ENCODE measurements at places on chromosomes 6 and 20.

DNA sequence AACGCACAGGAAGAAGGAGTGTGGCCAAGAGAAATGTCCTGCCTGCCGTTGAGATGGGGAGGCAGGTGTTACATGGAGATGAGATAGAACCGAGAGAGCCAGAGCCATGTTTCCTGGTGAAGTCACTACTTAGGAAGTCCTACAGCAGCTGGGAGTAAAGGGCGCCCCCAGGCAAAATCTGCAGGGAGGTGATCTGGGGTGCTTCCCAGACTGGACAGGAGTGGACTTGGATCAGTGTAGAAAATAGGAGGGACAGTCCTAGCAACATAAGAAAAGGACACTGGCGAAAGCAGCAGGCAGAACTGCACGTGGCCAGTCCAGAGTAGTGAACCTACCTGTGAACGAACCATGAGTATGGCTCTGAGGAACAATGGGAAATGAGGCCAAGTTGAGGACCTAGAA, 85.3 kb downstream of the CD164 start:
- no peak for DNase-seq

DNA sequence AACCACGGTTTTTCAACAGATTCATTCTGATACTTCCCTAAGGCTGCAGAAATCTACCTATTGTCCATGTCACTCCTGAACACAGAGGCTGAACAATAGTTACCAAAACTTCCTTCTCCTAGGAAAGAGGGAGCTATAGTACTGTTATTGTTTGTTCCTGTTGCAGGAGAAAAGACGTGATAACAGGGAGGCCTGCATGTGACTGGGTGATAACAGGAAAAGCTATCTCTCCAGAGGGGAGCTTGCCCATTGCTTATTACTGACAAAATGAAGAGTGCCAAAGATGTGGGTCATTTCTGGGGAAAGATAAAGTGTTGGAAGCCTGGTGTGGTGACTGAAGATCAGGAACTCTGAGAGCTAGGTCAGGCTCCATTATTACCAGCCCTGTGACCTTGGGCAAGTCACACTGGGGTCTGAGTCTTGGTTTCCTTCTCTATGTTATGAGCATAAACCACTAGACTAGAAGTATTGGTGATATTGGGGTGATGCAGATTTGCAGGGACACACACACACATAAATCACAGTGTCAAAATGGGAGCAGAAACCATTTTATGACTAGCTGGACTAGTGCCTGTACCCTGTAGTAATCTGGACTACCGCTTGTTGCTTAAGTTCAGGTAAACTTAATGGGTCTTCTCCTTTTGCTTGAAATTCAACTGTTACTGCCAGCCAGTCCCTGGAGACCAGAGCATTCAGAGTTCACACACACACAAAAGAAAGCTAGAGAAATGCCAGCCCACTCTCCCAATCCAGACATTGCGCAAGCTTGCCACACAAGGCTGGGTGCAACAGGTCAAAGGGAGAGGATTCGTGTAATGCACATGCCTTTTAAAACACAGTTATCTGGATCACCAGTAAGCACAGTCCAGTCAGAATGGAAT, 136.0 kb upstream of the CNR1 start:
- no peak for DNase-seq

DNA sequence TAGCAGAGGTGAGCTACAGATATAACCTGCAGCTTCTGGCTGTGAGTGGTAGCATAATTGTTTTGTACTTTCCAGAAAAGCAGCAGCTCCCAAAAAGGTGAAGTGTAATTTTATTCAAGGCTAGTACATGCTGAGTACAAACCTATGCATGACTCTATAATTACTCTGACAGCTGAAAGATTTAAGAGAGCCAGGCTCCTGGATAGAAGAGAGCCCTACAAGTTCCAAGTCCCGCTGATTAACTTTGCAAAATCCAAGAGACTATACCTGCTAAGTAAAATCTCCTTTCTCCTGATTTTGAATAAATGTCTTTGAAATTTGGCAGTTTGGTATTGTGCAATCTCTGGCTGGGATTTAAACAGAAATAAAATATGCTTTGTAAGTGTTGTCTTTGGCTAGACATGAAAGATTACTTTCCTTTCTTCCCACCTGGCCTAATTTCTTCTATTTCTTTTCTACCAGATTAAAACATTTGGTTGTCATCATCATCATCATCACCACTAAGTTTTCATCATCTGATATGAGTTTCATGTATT, 79.5 kb downstream of the CTNNBL1 start:
- no peak for DNase-seq

DNA sequence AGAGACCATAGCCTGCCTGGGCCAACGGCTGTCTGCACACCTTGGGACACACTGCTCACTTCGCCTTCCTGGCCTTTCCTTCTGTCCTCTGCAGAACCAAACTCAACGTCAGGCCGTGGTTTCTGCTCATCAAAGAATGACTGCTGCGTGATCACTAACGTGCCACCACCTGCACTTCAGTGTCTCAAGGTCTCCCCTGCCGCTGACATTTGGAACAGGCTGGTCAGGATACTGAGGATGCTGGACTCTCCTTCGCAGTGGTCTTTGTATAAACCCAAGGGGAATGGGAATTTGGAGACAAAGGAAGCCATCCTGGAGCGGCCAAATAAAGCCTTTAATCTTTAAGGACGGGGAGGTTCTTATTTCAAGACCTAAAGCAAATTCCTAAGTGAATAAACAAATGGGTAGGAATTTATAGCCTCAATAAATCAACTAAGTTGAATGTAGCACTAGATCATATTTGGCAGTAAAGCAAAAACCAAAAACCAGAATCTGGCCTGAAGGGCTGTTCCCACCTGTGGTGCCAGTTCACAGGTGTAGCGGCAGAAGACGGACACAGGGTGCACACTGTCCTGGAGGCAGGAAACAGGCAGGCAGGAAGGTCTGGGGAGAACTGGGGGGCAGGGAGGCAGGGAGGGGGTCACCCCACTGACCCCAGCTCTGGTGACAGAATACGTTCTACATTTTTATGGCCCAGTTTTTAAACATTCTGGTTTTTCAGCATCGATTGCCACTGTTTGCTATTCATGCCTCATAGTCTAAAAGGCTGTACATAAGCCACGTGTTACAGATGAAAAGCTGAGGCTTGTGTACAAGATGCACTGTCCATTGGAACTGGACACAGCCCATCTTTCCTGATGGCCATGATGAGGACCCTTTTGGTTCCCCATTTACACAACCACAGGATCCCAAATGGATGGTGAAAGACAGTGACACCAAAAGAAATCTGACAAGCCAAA, 36.6 kb downstream of the ABHD12 start:
- DNase-seq, result peak; percentile 64

- DNase-seq, result no peak
These were observed 8.7 kb upstream of the ECT2L start for GRCh38 chr6:138787138-138787537.

DNA sequence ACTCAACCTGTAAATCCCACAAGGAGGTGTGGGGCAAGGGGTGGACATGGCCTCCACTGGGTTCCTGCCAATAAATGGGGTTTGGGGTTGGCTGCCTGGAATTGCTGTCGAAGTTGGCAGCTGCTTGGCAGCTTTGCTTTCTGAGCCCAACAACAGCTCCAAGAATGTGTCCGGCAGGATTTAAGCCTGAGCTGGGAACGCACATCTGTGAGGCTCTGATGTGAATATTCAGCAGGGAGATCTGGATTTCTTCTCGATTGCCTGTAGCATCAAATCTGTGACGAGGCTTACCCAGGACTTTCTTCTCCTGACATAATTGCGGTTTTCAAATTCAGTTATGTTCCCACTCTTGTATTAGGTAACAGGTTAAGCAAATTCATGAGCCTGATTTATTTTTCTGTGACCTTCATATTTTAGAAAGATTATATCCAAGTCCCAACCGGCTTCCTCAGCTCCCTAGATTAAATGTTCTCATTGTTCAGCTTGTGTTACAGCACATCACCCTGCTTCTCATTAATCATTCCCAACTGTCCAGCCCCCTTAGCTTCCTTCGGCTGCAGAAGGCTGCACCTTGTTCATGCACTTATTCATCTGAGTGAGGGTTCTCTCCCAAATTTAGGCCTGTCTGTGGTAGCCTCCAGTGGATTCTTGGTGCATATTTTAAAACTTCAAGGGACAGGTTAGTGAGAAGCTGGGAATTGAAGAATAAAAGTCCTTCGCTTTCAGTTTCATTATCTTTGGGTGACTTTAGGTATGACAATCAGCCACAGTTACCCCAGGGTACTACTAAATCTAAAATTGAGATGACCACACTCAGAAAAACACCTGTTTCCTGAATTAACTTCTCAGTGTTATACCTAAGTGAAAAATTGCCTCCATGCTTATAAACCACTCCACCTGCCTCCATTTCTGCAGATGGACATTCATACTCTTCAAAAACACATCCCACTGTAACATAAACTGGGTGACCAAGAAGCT, 310.0 kb downstream of the ESR1 start:
- DNase-seq, result no peak

GRCh38 chr20:46458866-46459750, 52.7 kb upstream of the ELMO2 start:
- peak; percentile 67 for DNase-seq

GRCh38 chr6:2899596-2899995, 3.5 kb downstream of the SERPINB9 start:
- DNase-seq, result no peak

DNA sequence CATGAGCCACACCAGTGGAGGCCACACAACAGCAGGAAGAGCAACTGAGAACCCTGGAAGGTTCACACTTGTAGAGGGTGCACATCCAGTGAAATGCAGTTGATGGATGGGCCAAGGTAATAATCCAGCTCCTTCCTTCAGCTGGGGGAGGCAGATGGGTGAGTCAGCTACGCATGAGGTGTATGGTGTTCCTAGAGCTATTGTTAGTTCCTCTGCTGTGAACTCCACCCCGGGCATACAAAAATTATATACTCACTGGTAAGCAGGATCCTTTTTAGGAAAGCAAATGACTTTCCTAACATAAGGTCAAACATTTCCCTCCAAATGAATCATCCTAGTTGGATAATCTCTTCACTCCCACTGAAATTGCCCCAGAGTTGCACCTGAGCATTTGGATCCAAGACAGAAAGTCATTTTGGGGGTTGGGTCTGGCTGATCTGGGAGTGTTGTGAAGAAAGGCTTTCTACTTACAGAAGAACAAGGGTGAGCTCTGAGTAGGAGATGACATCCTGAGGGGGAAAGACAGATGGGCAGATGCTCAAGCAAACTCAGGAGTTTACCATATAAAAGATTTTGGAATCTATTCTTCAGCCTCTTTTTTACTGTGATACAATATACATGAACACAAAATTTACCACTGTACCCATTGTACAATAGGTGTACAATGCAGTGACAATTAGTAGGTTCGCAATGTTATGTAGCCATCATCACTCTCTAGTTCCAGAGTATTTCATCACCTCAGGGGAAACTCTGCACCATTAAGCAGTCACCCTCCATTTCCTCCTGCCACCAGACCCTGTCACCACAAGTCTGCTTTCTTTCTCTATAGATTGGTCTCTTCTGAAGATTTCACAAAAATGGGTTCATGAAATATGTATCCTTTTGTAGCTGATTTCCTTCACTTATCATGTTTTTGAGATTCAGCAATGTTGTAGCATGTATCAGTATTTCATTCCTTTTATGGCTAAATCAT, 11.1 kb downstream of the HLA-F start:
- DNase-seq, result no peak

- no peak for DNase-seq
These were observed 50.7 kb downstream of the TRERF1 start for GRCh38 chr6:42400886-42401612.

DNA sequence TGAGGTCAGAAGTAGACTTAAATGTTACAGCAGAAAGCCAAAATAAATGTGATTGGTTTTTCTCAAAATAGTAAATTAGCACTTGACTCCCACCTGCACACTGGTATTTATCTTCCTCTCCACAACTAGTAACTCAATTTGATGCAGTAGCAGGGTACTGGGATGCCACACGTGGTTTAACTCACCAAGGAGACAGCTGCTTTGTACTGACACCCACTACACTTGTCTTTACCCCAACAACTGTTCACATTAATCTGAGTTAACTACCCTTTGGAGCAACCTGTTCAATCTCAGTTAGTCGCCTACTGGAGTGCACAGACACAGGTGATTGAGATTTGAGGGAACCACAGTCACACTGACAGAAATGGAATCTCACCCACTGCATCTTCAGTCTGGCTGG, 242.1 kb downstream of the PRKN start:
- no peak for DNase-seq

- no peak for DNase-seq
These were observed 33.8 kb upstream of the RNF8 start for GRCh38 chr6:37319856-37320480.

DNA sequence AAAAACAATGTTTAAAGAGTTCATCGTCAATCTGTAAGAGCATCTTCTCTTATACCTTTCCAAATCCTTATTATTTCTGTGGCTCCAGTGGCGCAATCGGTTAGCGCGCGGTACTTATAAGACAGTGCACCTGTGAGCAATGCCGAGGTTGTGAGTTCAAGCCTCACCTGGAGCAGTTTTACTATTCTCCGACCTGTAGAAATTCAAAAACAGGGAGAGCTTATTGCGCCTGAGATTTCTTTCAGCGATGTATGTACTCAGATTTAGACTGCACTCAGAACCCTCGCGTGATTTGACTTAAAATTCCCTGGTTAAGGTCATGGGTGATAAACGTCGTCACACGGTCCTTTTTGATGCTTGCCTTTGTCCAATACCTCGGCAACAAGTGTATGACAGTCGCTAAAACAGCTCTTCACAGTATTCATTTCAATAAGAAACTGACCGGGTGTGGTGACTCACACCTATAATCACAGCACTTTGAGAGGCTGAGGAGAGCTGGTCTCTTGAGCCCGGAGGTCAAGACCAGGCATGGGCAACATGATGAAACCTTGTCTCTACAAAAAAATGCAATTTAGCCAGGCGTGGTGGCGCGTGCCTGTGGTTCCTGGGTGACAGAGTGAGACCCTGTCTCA, 11.9 kb downstream of the GPX5 start:
- DNase-seq, result peak; percentile 48

- no peak for DNase-seq
These were observed 3.8 kb upstream of the PIGU start for GRCh38 chr20:34680586-34681175.

GRCh38 chr6:6314596-6314995, 5.9 kb downstream of the F13A1 start:
- DNase-seq, result no peak

- DNase-seq, result no peak
These were observed 33.3 kb upstream of the EZR start for GRCh38 chr6:158852312-158853071.

DNA sequence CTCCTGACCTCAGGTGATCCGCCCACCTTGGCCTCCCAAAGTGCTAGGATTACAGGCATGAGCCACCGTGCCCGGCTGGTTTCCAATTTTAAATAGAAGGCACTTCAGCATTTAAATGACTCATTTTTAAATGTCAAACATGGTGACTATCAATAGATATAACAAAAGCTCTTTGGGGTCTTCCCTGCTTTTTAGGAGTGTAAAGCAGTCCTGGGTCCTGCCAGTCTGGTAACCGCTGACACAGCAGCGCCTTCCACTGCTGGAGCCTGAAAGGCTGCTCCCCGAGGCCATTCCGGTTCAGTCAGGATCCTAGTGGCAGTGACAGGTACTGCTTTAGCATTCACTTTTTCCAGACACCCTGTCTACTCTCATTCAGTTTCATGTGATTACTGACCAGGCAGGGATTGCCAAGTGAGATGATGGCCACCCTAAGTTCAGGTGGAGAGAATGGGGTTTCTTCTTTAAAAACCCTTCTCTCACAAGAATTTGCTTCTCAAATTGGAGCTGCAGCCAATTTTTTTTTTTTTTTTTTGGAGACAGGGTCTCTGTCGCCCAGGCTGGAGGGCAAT, 5.1 kb downstream of the DIDO1 start:
- peak; percentile 65 for DNase-seq

GRCh38 chr20:31496761-31497295, 17.4 kb upstream of the HM13 start:
- no peak for DNase-seq

All from cerebellar cortex (tissue), 1 donor.